H1 (cell line): ENCODE measurements at places on chromosomes 1 and 21. TPM values are rescaled to one million over a fixed set of nuclear protein-coding genes. Genes with fewer than 3 reads are reported as not detected.

- DNase-seq, result no peak
These were observed 19.0 kb downstream of the WDR4 start for GRCh38 chr21:42860345-42860744.

DNA sequence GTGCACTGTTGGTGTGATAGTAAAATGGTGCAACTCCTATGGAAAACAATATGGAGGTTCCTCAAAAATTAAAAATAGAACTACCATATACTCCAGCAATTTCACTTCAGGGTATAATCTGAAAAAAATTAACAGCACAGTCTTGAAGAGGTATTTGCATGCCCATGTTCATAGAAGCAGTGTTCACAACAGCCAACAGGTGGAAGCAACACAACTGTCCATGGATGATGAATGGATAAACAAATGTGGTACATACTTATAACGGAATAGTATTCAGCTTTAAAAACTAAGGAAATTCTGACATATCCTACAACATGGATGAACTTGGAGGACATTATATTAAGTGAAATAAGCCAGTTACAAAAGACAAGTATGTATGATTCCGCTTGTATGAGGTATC is 8.2 kb downstream of the TTLL7 start:
- no peak for DNase-seq

DNA sequence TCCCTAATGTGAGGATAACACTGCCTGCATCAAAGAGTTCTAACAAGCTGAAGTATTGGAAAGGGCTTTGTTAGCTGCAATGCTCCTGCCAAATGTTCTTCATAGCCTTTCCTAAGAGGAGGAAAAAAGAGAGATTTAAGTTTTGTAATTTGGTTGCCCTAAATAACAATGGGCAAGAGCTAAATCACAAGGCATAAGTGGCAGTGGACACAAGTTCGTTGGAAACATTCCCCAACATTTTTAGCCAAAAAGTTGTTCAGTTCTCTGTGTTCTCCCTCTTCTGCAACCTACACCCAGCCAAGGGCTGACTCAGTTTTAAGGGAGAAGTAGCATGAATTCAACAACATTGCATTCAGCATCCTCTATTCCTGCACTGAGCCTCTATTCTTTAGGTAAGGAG is 2.6 kb upstream of the UQCRHL start:
- no peak for DNase-seq

DNA sequence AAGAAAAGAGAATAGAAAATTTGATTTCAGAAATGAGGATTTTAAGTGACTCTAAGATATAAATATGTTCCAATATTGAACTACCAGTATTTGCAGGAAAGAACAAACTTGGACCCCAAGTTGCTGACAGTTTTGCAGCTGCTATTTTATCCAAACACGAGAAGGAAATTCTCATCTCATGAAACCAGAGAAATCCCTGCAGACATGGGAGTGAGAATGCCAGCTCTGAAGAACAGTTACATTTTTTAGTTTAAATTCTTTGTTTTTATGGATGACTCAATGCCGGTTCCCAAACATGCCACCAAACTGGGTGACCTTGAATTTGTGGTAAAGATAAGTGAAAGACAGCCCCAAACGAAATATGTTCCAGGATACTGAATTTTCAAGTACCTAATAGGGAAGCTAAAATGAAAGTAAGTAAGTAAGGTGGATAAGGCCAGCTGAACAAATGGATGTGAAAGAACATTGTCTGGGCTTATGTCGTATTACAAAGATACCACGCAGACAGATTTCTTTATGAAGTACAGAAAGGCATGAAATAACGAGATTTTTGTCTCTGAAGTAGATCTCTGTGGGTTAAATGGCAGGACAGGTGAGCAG is 19.9 kb downstream of the TLR5 start:
- no peak for DNase-seq

DNA sequence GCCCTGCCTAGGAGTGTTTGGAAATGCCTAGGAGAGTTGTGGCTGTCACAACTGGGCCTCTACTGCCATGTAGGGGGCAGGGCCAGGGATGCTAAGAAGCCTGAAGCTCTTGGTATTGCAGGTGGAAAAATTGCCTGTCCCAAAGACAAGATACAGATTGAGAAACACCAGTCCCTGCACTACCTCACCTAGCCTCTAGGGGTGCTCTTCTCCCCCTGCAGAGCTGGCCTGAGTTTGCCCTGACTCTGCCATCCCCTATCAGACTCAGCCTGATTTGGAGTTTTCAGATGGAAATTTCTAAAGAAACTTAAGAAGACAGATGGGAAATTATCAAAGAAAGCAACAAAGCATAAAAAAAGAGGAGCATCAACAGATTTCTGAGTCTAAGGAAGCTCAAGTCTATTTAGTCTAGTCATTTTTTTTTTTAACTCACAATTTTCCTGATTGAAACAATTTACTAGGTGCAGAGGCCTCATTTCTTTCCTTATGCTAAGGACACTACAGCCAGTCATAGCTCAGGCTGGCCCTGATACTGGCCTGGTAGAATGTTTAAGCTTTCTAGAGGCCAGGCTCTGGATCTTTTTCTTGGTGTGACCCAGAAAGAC is 61.4 kb upstream of the LRRN2 start:
- DNase-seq, result peak; percentile 75

DNA sequence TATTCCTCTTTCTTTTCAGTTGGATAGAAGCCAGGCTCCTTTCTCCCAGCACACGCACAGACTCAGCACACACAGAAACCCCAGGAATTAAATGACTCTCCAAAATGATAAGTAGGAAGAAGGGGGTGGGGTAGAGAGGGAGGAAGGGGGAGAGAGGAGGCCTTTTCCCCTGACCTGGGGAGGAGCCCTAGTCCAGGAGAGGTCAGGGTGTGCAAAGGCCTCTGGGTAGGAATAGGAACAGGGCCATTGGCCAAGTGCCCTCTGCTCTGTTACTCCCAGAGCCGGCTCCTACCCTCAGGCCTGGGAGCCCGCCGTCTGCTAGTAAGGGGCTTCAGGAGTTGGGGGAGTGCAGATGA is 35.6 kb upstream of the PUM1 start:
- DNase-seq, result no peak

GRCh38 chr1:180769889-180770288 is 138.1 kb downstream of the XPR1 start:
- no peak for DNase-seq

GRCh38 chr1:40650075-40650474 is 15.4 kb downstream of the RIMS3 start:
- DNase-seq, result no peak

GRCh38 chr1:219467524-219467923 is 145.4 kb downstream of the ZC3H11B start:
- no peak for DNase-seq

TNFRSF18 gene
- polyA plus RNA-seq, result 2.5 and 2.7 TPM in 2 replicates

CEP104 gene
- 8.0 and 15.5 TPM in 2 replicates for polyA plus RNA-seq

LCE1C gene
- not detected in 2 replicates for polyA plus RNA-seq

C1QB gene
- polyA plus RNA-seq, result not detected in 2 replicates
